ENCODE measurements at places on chromosomes 16 and 17.
A peak's percentile ranks its signal among the peaks of the same experiment; 100 is the strongest.

DNA sequence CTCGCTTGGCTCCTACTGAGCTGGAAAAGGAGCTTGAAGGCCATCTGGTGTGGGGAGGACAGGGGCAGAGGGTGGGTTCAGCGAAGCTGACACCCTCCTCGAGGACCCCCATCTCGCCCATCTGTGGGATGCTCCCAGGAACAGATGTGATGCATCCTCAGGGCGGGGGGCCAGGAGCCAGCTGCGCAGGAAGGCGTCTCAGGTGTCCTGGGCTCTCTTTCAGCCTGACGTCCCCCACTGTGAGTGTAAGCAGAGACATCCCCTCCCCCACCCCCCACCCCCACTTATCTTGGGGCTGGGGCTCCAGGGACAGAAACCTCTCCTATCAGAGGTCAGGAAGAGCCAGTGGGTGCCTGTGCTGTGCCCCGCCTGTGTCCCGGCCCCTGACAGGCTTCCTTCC is 16.2 kb downstream of the KIF19 start:
- DNase-seq: no peak

DNA sequence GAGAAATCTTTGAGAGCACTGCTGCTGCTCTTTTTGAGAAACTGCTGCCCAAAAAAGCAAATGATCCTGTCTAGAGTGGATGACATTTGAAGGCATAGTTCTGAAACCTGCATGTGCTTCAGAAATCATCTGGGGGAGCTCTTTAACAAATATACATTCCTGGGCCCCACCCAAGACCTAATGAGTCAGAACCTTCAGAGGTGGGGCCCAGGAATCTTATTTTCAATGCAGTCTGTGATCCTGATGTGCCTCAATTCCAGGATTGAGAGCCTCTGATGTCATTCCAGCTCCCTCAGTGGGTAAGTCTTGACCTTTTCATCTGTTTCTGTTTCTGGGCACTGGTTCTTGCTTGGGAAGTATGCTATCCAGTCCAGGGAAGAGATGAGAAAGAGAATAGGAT is 42.3 kb downstream of the HNF1B start:
- no peak for DNase-seq

GRCh38 chr16:68371706-68372380 is 61.0 kb downstream of the PRMT7 start:
- no peak for DNase-seq

DNA sequence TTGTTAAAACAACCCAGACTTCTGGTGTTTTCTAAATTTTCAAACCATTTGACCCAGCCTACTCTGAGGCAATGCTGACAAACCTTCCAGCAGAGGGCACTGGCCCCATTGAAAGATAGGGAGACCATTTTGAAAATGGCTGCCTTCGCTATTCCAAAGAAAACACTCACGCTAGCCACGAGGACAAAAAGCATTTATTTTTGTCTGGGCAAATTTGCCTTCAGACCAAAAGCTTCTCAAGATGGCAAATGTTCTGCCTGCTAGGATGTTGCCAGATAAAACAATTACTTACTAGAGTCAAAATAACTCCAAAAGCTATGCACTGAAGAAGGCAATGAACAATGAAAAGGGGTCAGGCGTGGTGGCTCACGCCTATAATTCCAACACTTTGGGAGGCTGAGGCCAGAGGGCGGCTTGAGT is 296.7 kb upstream of the IRX5 start:
- no peak for DNase-seq

DNA sequence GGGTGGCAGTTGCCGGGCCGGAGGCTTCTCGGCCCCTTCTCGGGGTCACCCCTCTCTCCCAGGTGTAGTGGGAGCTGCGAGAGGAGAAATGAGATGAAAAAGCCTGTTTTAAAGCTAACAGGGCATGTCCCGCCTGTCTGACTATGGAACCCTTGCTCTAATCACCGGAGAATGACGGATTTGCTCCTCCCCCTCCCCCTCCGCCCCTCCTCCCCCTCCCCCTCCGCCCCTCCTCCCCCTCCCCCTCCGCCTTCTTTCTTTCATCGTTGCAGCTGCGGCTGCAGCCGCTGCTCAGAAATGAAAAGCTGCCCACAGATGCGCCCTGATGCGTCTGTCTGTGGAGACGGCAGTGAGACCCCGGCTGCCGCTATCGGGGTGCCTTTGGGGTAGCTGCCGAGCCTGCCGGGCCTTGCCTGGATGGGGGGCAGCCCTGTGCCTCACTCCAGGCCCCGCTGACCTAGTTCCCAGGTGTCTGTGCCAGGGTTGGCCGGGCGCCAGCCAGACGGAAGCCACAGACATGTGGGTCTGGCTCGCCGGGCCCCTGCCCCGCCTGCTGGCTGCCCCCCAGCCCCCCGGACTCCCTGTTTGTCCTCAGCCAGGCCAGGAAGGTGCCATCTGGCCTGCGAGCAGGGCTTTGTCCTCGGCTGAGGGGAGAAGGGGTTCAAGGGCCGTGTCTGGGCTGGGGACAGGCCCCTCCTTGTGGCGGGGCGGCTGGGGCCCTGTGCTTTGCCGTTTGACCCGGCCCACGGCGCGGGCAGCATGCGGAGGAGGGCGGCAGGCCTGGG is 37.7 kb downstream of the GINS2 start:
- DNase-seq: peak; percentile 63

DNA sequence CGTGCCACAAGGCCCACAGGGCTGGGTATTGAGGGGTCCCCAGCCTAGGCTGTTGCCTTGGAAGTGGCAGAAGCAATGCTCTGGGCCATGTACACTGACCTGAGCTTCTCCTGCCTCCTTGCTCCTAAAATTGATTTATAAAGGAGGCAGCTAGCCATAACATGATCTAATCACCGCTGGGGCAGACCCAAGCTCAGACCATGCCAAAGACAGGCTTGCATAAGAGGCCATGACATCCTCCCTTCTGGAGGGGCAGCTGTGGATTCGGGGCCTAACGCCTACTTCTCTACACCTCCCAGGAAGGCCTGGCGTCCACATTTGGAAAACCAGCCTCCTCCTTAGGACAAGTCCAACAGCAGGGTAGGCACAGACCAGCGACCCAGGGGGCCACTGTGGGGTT is 12.3 kb downstream of the HSD11B2 start:
- DNase-seq: no peak

DNA sequence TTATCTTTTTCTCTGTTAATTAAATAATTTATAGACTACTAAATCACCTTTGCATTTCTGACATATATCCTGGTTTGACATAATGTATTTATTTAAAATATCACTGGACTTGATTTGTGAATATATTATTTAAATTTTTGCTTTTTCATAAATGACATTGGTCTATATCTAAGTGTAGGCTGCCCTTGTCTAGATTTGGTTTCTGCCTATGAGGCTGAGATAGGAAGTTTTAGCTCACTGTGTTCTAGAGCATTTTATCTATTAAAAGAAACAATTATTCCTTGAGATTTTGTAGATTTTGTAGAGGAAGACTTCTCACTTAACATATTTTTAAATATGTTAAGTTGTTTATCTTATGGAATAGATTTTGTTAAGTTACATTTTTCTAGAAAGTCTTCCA is 43.9 kb downstream of the NACA2 start:
- DNase-seq: no peak

DNA sequence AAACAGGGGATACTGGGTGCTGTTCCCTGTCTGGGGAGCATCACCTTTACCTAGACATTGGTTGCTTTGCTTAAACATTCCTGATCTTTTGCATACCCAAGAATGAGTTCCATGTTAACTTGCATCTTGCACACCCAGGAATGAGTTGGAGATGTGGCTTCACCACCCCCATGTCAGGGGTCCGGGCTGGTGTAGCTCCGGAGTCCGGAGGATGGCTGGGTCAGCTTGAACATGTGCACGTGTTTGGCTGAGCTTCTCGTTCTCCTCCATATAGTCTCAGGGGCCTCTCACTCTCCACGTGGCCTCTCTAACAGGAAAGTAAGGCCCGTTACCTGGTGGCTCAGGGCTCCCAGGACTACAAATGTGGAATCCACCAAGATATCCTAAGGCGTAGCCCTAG is 18.2 kb upstream of the AMZ2 start:
- no peak for DNase-seq

DNA sequence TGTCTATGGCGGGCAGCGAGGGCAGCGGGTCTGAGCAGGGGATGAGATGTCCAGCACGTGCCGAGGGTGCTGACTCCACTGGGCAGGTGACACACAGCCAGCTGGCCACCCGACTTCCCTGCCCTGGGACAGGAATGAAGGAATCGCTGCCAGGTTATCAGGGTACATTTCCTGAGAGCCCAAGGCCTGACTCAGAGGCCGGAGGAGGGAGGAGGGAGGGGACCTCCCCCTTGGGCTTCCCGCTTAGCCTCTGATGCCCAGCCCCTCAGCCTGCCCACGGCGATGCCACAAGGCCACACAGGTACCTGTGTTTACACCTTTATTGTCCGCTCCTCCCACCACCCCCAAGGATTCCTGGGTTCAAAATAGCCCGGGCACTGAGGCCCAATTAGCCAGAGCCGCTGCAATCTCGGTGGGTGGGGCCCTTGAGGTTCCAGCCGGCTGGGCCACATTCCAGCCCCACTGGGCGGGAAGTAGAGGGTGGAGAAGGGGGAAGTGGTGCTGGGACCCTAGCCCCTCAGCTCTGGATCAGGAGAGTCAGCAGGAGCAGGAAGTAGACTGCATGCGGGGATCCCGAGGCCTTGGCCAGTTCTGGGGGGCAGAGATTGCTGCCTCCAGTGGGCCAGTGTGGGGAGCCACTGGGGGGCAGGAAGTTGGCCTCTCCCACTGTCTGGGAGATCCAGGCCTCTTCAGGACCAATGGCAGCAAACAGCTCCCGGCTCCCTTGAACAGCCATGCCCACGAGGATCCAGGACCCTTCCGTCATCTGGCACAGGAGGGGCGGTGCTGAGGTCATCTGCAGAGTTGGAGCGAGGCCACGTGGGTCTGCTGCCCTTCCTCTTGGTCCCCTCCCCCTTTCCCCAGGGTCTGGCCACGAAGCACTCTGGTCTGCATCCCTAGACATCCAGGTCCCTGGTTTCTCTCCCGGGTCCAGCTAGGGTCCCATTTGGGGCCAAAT is 3.4 kb upstream of the PRSS8 start:
- DNase-seq: no peak

DNA sequence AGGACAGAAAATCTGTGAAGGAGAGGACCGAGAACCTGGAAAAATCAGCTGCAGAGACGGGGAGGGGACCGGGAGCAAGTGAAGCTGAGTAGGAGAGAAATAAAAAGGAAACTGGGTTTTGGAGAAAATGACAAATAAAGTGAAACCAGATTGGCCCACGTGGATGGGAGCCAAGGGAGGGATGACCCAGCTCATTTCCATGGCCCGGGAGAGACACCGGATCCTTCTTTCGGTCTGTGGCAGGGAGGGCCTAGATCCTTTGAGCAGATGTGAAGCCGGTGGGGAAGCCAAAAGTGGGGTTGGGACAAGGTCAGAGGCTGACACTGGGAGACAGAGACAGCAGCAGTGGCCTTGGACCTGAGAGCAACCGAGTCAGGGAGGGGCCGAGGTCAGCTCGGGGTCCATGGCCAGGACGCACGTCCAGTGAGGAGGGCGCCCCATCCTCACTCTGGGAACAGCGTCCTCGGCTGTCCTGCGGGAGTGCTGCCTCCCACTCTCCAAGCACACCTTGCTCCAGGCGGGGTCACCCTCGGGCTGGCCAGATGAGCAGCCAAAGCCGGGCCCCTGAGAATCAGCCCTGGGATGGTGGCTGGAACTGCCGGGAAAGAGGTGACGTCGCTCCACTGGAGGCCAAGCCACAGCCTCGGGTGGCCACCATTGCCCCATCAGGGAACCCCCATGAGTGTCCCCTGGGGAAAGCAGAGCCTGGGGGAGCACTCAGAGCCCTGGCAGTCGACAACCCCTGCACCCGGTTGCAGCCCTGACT is 50.8 kb upstream of the CDR2 start:
- no peak for DNase-seq

DNA sequence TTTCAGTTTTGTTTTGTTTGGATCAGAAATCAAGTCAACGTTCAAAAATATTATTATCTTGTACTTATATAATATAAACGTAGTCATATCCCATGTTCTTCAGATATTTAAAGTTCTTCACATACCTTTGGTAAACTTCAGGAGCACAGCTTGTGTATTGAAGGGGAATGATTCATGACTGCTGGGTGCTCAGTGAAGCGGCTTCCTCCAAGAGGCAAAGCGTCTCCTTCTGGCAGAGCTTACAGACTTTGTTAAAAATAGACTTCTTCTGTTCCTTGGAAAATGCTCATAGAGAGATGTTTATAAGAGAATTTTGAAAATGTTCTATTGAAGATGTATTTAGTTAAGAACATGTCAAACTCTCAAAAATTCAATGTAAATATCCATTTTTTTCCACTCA is 155.6 kb upstream of the CNTNAP4 start:
- DNase-seq: no peak

DNA sequence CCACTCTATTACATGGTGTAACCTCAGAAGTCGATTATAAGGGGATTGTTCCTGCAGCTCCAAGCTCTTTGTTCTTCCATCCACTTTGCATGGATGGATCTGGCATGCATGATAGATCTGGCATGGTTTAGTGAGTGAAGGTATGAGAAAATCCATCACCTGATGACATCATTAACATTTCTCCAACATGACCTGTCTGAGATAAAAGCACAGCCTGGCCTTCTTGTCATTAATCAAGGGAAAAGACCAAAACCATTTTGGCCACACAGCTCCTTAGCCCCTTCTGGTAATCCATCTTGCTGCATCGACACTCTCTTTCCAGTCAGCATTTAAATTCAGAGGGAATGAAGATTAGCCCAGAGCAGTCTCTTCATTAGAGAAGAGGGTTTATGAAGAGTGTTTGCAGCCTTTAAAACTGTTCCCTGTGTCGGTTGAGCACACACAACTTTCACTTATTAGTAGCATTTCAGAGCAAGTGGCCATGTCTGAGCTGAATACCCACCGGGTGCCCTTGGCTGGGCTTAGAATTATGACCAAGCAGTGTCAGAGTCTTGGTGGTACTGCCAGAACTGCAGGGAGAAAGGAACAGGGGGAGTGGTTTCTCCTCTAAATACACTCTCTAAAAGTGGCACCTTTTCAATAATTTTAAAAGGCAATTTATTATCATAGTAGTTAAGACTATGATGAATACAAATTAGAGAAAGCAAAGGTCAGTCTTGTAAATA is 246.0 kb downstream of the HAPSTR1 start:
- no peak for DNase-seq

DNA sequence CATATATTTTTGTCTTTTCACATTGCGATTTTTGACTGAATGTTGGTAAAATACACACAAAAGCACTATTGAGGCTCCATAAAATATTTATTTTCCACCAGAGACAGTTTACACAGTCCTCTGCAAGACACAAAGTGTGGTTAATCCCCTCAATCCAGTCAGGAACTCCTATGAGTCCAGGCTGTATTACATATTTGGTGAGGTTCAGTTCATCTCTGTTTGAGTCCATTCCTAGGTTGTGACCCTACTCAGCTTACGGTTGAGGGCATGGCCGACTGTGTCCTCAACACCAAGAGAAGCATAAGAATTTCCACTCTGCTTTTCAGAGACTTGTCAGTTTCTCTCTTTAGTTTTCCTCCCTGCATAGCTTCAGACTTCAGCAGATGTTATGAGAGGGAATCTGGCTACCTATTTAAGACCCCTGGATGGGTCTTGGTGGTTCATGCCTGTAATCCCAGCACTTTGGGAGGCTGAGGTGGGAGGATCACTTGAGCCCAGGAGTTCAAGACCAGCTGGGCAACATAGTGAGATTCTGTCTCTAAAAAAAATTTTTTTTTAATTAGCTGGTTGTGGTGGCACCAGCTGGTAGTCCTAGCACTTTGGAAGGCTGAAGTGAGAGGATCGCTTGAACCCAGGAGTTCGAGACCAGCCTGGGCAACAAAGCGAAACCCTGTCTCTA is 25.1 kb downstream of the ARL4D start:
- no peak for DNase-seq

Data from NCI-H2081 (cell line).